ENCODE measurements at places on chromosomes 6 and 20.

DNA sequence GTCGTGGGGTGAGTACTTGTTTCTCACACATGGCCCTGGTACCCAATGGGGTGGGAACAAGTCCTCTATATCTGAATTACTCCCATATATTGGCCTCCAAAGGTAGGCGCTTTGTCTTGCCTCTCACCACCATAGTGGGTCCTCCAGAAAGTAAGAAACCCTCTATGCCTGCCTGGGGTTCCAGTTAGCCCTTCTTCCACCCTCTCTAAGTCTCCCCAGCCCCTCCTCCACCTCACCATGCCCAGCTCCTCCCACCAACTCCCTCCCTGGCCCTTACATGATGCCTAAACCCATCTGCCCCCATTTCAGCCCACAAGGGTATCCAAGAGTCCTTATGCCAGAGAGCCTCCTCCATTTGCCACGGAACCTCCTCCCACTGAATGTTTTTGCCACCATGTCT is 884 bp downstream of the TSPO2 start:
- no peak for DNase-seq

DNA sequence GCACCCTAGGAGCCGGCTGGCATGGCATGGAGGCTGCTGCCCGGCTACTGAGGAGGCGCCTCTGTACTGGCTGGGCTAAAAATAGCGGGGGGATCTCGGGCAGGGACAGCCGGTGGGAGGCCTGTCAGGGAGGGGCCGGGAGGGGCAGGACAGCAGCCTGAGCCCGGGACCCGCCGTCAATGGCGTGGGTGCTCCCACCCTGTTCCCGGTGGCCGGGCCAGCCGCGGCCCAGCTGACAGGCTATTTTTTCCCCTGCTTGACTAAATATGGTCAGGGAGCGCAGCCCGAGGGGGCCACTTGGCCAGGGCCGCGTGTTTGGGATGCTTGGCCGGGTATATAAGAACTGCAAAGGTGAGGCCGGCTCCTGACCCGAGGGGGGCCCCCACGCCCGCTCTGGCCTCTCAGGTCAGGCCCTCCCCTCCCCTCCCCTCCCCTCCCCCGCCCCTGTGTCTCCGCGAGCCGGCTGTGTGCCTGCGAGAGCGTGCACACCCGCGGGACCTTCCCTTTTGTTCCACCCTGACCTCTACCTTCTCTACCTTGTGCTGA is 74.4 kb upstream of the GATA5 start:
- no peak for DNase-seq

DNA sequence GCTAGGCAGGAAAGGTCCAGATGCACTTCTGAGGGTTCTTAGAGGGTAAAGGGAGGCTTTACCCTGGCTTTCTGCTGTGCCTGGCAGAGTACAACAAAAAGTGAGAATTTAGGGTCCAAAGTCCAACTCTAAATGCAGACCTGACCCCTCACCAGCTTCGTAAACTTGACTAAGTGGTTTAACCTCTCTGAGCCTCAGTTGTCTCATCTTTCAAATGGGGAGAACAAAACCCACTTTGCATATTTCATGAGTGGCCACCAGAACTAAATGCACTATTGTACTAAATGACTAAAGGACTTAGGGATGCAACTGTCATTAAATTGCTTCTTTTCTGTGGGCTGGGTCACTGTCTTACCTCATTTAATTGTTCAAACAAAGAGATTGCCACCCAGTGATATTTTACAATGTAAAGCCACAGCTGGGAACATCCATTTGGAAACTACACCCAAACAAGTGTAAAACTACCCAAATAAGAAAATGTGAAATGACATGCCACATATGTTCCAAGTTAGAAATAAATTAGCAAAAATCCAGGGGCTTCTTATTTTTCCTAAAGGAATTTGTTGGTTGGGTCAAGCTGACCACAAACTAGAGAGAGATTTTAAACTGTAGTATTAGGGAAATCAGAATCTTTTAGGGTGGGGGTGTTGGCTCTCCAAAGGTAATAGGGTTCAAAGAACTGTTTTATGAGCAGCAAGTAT is 48.3 kb upstream of the RIN2 start:
- DNase-seq = no peak

GRCh38 chr20:56442389-56443365 is 25.8 kb upstream of the RTF2 start:
- DNase-seq = no peak

DNA sequence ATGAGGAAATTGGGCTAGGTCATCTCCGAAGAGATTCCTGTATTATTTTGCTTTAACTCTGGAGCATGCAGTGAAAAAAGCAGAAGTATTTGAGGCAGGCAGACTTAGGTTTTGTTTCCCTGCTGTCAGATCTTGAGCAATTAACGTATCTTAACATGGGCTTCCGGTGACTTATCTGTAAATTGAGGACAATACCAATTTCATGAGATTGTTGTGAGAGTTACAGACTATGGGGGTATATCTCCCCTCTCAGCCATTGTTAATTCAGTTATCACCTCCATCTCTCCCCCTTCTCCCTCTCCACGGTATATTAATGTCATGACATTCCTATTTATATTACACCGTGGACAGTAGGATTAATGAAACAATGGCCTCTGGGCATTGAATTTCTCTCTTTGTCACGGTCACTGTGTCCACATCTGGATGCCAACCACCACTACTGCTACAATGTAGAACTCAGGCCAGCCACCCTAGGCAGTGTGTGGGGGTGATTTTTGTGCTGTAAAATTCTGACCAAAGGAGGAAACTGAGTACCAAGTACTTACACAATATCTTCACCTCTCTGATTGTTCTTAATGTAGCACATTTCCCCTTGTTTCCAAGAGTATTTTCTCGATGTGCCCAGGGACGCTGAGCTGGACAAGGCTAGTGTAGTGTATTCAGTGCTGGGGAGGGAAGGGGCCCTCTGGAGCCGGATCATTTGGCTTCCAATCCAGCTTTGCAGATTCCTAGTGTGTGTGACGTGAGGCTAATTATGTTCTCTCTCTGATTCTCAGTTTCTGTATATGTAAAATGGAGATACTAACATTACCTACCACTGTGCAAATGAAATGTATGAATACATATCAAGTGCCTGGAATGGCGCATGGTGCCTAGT is 77.2 kb downstream of the GCNT2 start:
- no peak for DNase-seq

GRCh38 chr20:53427951-53428350 is 165.7 kb downstream of the ZNF217 start:
- DNase-seq = no peak

GRCh38 chr6:20582586-20583443 is 48.6 kb downstream of the CDKAL1 start:
- DNase-seq = no peak

DNA sequence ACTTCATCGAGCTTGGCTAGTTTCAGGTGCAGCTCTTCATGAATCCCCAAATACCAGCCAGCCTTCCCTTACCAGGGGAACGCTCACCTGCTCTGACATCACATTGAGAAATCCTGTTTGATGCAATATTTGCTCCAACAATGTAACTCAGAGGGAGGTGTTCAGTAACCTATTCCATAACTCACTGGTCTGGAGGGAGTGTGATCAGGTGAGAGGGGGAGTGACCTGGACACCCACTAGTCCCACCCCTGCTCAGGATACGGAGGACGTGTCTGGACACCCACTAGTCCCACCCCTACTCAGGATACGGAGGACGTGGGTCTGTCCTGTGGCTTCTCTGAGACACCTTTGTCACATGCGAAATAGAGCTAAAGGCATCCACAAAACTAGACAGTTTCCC is 70.3 kb downstream of the HUS1B start:
- no peak for DNase-seq

DNA sequence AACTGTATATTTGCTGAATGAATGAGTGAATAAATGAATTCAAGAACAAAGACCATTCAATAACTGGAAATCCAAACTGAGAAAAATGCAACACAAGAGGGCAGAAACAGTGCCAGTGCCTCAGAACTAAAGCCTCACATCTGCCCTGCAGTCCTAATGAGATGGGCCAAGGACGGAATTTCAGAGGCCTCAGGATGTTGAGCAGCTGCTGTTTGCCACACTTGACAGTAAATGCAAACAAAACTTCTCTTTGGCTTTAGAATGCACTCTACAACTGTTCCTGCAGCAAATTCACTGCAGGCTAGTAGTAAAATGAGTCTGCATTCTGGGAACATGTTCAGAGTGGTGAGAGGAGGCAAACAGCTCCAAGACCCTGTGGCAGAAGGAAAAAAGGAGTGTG is 177.6 kb upstream of the LRFN2 start:
- no peak for DNase-seq

- DNase-seq = no peak
Measured at GRCh38 chr6:16154904-16155303, 26.0 kb downstream of the MYLIP start.

DNA sequence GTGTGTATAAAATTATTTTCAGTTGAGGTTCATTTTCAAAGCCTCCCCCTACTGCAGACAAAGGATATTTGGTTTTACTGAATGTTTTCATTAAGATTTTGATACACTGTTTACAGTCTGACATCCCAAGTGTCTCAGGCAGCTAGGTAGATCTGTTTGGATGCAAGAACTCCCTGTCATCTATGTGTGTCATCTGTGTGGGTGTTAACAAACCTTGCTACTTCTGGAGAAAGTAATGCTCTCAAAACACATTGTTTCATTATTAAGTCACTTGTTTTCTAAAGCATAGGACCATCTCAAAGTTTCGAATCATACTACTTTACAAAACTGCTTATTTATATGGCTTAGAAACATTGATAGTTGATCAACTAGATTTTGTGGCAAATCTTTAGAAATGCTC is 114.5 kb upstream of the TMEM170B start:
- no peak for DNase-seq

DNA sequence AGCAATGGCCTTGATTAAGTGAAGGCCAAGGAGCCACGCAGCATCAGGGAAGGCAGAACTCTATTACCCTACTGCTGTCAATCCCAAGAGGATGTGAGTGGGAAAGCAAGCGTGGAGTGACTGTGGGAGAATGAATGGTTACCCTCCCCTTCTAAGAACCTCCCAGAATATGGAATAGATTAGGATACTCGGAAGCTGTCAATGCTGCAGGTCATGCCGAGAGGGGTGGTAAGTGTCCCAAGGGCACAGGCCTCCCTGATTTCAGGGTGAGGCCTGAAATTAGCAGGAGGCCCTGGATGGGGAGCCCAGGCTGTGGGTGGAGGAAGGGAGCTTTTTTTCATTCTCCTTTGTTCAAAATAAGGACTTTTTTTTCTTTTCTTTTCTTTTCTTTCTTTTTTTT is 179.9 kb upstream of the JAG1 start:
- no peak for DNase-seq

DNA sequence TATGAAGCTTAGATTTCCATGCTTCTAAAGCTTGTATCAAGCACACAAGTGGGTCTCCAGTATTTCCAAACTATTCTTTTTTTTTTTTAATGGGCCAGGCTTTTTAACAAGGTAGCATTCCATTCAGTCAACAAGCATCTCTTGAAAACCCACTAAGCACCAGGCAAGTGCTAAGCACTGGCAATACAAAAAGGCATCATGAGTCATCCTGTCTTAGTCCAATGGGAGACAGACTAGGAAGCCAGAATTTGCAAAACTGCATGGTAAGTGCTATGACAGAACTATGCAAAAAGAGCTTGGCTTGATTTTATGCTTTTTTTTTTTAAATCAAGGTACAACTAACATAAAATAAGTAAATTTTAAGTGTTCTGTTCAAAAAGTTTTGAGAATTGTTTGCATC is 109.3 kb upstream of the DST start:
- no peak for DNase-seq

DNA sequence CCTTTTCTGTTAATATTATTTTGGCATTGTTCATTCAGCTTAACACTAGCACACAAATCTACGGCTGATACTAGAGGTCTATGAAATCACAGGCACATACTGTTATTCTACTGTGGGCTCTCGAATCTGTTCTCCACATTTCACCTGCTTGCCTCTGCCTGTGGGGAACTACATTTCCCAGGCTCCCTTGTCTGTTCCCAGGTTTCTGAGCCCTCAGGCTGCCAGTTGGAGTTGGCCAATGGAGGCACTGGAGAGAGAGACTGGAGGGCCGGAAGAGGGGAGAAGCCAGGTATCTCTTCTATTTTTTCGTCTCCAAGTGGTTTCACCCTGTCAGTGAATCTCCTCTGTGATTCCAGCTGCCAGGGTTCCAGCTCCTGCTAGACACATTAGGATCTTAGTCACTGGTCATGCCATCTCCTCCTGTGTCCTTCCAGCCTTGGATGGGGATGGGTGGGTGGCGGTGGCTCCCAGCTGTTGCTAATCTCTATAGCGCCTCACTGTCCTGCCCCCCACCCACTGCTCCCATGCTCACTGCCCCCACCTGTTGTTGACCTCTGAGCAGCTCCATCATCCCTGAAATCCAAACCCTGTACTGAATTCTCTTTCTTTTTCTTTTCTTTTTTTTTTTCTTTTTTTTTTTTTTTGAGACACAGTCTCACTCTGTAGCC is 188.2 kb downstream of the LRFN2 start:
- no peak for DNase-seq

Measured in stimulated activated CD4-positive, alpha-beta T cell treated with anti-CD3 and anti-CD28 coated beads, TNF-alpha, amount 100 ng/mL, for 24 hours (primary cell).